ENCODE measurements at places on chromosomes 3 and 15. TPM values are rescaled to one million over a fixed set of nuclear protein-coding genes. Genes with fewer than 3 reads are reported as not detected.
A peak's percentile ranks its signal among the peaks of the same experiment; 100 is the strongest.

FOXB1 gene
- polyA plus RNA-seq, result not detected

SPINT1 gene
- 70.1 TPM for polyA plus RNA-seq

GRAMD1C gene
- polyA plus RNA-seq, result 23.3 TPM

SCN11A gene
- 1.4 TPM for polyA plus RNA-seq

SERPINI1 gene
- polyA plus RNA-seq, result 88.4 TPM

DNA sequence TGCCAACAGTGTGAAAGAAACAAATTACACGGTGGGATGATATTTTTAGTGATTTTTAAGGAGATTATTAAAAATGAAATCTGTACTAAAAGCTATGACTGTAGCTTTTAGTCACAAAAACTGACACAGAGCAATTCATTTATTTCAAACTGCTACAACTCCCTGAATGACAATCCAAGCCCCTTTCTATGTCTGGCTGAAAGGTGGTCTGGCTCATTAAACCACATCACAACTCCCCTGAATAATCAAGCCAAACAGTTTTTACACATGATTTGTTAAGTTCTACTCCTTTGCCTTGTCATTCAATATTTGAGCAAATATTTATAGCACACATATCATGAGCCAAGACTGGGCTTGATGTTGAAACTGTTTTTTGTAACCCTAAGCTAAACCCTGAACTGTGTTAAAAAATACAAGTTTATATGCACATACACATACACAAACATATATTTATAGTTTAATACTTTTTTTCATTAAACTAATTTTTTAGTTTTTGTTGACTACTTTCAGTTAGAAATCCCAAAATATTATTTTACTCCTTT is 125.5 kb downstream of the RBMS3 start:
- DNase-seq, result no peak

- DNase-seq, result peak; percentile 43
These were observed 78.5 kb upstream of the FAM174B start for GRCh38 chr15:92733934-92734521.

- DNase-seq, result no peak
These were observed 661.2 kb upstream of the BCHE start for GRCh38 chr3:166498446-166498845.

GRCh38 chr3:53989946-53990345 is 98.3 kb upstream of the SELENOK start:
- no peak for DNase-seq

DNA sequence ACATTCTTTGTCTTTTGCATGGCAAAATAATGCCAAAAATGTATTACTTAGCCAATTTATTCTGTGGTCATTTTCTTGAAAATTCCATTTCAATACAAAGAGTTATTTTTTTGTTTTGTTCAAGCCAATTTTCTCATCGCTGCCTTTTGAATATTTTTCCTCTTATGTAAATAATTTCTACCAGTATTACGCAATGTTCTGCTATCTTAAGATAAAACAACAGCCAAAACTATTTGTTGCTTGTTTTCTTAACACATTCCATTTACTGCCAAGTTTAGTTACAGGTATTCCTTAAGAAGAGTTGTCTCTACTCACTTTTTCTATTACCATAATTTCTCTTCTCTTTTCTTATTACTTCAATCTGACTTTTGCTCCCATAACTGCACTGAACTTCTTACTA is 163.1 kb downstream of the ROBO1 start:
- no peak for DNase-seq

DNA sequence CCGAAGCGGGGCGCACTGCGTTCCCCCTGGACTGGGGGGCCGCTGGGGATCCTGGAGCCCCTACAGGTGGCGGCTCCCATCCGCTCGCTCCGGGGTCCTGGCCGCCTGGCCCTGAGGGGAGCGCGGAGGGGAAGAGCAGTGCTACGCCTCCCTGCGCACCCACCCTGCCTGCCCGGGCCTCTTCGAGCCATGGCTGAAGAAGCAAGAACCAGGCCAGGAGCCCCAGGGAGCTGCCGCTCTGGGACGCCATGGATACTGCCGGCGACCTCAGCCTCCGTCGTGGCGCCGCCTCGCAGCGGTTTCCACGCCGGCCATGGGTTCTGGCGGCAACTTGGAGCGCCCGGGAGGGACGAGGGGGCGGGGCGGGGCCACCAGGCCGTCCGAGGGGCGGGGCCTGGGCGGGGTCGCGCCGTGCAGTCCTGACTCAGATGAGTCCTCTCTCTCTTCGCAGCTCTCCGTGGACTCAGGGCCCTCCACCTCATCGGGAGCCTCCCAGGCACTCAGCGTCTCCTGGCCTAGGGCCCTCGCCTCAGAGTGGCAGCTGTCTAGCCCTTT is 50.9 kb downstream of the MYL3 start:
- peak; percentile 20 for DNase-seq

GRCh38 chr3:44654039-44654438 is 5.5 kb downstream of the ZNF35 start:
- DNase-seq, result no peak

DNA sequence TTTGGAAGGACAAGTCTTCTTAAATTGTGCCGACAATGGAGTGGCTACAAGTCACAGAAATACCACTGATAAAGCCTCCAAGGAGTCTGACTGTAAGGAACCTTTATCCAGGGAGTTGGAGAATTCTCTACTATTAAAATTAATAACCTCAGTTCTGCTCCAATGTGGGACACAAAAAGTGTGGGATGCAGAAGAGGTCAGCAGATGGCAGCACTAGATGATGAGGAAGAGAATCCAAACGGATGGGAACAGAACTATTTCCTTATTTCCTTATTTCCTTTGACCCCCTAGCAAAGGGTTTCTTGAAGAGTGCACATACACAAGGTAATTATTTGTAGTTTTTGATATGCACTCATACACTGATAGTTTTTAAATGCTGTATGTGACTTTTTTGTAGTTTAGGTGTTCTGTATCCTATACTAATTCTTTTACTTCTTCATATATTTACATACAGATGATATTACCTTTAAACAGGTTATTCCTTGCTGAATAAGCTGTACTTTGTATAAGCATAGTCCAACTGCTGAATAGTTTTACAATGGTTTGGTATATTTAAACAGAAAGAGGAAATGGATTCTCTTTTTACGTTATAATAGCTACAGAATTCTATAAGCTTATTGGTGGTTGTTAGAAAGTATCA is 25.6 kb upstream of the NLGN1 start:
- no peak for DNase-seq

DNA sequence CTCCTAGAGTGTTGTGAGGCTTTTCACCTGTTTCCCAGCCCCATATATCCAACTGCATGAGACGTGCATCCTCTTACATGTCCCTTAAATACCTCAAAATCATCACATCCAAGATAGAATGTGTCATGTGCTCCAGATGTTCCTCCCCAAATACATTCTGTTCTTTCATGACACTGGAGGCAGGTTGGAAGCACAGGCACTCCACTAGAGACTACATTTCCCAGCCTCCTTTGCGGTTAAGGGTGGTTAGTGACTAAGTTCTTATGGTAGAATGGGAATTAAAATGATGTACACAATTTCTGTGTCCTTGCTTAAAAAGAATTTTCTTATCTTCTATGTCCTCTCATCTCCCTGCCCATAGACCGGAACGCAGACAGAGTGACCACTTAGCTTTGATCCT is 34.3 kb downstream of the TMEM40 start:
- DNase-seq, result no peak

GRCh38 chr3:81419228-81419627 is 342.2 kb downstream of the GBE1 start:
- DNase-seq, result no peak

GRCh38 chr3:168029705-168030104 is 66.0 kb downstream of the GOLIM4 start:
- no peak for DNase-seq

DNA sequence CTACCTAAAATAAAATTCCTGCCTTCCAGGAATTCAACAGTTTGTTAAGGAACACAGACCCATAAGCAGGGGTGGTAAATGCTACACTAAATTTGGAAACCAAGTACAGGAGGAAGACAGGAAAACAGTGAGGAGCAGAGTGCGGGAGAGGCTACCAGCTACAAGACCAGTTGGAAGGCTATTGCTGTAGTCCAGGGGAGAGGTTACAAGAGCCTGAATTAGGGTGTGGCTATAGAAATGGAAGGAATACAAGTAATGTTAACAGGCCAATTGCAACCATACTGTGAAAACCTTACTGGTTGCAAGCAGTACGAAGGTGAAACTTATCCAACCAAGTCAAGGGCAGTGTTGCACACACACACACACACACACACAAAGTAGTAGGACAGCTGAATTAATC is 880 bp upstream of the ARMC8 start:
- no peak for DNase-seq

DNA sequence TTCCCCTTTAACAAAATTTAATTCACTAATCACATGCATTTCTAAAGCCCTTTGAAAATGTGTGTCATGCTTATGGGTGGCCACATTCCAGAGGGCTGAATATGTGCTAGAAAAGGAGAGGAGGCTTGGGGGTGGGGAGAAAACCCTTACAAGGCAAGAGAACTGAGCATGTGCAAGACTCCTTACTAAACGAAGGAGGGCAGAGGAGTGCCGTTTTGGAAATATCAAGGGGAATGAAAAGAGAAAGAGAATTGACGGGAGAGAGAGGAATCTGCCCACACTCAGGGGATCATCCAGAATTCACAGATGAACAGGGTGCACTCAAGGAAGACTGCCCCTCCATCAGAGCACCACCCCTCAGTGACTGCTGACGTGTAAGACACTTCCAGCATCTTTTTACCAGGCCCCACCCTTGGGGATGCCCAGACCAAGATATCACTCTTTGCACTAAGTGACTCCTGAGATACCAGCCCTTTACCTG is 37.9 kb upstream of the TSC22D2 start:
- DNase-seq, result peak; percentile 60

DNA sequence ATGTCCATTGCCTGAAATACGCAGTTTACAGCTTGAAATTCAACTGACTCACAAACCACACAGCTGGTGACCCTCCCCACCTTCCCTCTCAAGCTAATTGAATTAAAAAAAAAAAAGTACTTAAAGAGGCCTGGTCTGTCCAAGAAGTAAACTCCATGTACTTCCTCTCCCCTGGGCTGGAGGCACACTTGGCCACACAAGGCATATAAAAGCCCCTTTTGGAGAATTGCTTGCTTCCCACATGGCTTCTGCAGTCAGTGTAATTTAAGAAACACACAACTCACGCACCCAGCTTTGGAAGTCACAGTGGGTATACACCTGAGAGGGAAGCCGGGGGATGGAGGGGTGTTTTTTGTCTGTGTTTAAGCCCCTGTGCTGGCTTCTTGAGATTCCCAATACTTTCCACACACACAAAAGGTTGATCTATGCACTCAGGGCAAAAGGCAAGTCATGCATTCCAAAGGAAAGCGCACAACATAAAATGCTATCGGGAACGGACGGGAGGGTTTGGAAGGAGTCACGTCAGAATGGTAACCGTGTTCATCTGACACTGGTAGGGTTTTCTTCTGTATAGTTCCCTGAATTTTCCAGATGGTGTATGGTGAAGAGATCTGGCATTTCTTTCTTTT is 106.6 kb upstream of the ALDH1A3 start:
- DNase-seq, result peak; percentile 34

GRCh38 chr3:150697646-150698045 is 6.1 kb downstream of the ERICH6 start:
- no peak for DNase-seq

DNA sequence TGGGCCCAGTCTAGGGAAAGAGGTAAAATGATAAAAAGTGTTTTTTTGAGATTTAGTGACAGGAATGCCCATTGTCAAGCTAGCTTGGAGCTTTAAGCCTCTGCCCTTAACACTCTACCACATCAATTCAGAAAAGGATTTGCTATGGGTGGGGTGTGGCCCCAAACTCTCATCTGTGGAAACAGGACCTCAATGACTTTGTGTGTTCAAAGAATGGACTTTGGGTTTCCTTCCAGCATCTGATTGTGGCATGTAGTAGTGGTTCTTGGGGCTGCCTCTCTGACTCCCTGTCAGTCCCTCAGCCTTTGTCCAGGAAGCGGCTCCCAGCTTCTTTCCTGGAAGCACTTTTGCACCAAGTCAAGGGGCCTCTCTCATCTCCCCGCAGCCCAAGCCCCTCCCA is 56.1 kb downstream of the CCNL1 start:
- no peak for DNase-seq

DNA sequence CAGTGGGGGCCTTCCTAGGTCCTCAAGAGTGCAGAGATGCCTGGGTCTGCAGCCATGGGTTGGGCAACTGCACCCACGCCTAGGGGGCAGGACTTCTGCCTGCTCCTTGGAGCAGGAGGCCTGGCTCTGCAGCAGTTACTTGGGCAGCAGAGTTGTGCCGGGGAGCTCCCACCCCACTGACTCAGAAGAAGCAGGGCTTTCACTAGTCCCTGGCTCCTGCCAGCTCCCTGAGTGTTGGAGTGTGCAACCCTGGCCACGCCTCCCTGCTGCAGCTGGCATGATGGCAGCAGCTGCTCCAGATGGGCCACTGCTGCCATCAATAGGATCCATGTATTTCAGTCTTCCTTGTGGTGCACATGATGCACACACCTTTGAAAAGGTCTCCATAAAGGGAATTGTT is 40.6 kb upstream of the KCNH8 start:
- no peak for DNase-seq

DNA sequence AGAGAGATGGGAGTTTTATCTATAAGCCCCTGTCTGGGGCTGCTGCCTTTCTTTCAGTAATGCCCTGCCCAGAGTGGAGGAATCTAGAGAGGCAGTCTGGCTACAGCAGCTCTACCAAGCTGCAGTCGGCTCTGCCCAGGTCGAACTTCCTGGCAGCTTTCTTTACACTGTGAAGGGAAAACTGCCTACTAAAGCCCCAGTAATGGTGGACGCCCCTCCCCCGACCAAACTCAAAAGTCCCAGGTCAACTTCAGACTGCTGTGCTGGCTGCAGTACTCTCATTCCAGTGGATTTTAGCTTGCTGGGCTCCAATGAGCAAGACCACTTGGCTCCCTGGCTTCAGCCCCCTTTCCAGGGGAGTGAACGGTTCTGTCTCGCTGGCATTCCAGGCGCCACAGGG is 65.9 kb upstream of the RARB start:
- no peak for DNase-seq

DNA sequence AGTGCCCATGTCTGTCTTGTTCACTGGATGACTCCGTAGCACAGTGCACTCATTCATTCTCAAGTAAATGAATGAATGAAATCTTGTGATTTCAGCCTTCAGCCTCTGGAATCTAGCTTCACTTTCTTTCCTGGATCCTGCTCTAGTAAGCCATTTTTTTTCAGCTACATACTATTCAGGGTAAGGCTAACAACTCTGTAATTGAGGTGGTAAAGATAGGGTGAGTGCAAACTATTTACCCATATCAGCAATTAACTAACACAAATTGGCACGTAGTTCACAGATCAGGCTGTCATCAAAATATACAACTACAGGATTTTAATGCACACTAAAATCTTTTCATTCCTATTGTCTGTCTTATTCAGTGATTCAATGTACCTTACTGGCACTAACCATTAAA is 195.1 kb upstream of the SLC2A2 start:
- no peak for DNase-seq
